ENCODE measurements at places on chromosomes 3 and 15. TPM values are rescaled to one million over a fixed set of nuclear protein-coding genes. Genes with fewer than 3 reads are reported as not detected.

Gene NLGN1
- total RNA-seq = 2.0 TPM

Gene CHRD
- total RNA-seq = 0.84 TPM

DNA sequence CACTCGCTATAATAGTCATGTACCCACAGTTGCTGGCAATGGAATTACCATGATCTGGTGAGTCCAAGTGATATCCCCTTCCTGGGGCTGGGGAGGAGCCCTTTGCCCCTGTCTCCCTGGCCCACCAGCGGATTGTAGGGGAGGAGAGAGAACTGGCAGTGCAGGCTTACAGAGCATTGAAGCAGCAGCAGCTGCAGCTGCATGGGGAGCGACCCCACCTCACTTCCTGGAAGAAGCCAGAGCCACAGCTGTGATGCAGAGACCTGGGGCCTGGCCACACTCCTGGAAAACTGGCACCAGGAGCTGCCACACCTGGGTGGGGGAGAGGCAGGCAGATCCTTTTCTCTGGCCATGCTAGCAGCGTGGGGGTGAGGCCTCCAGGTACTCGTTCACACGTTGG, 300.1 kb upstream of the PROK2 start:
- DNase-seq = no peak

DNA sequence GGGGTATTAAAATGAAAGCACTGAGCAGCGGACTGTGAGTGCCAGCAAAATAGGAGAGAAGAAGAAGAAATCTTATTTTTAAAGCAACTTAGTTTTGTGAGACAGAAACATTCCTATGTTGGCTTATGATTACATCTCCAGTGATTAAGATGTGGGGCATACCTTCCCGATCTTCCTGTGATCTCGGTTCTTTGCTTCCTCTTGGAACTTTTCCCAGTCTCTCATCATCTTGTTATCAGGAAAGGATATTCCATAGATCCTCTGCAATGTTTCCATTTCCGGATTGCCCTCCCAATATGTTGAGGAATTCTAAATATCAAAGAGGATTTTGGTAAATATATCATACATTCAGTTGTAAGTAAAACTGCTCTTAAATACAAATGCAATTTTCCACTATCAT, 22.2 kb downstream of the TARS3 start:
- DNase-seq = no peak

- no peak for DNase-seq
Measured at GRCh38 chr3:172859041-172859440, 108.5 kb downstream of the ECT2 start.

Data from Caki2 (cell line).